ENCODE measurements at places on chromosomes 12 and 14. TPM values are rescaled to one million over a fixed set of nuclear protein-coding genes. Genes with fewer than 3 reads are reported as not detected.

DNA sequence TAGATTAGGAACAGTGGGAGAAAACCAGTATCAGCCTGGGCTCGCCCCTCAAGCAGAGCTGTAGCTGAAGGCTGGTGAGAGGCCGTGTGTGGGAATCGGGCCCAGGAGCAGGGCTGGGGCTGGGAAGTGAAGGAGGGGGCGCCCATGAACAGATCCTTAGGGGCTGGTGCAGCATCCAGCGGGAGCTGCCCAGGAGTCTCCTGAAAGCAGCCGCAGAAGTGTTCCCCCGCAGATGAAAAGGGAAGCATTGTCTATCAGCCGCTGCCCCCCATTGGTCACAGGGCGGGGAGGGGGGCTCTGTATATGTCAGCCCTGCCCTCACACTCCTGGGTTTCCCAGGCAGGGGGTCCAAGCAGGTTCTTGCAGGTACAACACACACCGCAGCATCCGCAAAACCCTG is 15.6 kb upstream of the RFLNA start:
- H3K36me3 ChIP-seq, result no peaks in the 10 kb centered on the region
- H3K27me3 ChIP-seq, result no peaks in the 10 kb centered on the region
- no peak for DNase-seq
- H3K4me3 ChIP-seq, result no peak overlapping the region
- no peak overlapping the region for H3K27ac ChIP-seq
- peaks cover 10% of the 10 kb centered on the region for H3K4me1 ChIP-seq

- H3K27me3 ChIP-seq, result peaks cover 82% of the 10 kb centered on the region
- H3K4me3 ChIP-seq, result no peak overlapping the region
- no peaks in the 10 kb centered on the region for H3K36me3 ChIP-seq
- DNase-seq, result no peak
- peaks cover 2% of the 10 kb centered on the region for H3K4me1 ChIP-seq
Observed at GRCh38 chr14:64878837-64879634, 671 bp downstream of the SPTB start.

DNA sequence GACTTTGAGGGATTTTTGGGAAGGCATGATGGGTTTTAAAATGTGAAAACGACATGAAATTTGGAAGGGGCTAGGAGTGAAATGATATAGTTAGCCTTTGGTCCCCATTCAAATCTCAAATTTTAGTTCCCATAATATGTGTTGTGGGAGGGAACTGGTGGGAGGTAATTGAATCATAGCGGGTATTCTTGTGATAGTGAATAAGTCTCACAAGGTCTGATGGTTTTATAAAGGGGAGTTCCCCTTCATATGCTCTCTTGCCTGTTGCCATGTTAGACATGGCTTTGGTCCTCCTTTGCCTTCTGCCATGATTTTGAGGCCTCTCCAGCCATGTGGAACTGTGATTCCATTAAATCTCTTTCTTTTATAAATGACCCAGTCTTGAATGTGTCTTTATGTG is 72.8 kb downstream of the SLC16A7 start:
- H3K4me1 ChIP-seq, result no peaks in the 10 kb centered on the region

The A2ML1 gene
- not detected for total RNA-seq

The AGAP2 gene
- total RNA-seq, result 0.24 TPM

GRCh38 chr12:64500394-64500793 is 48.5 kb downstream of the TBK1 start:
- H3K36me3 ChIP-seq, result peaks cover 14% of the 10 kb centered on the region
- no peak overlapping the region for H3K27ac ChIP-seq
- no peaks in the 10 kb centered on the region for H3K4me1 ChIP-seq
- H3K27me3 ChIP-seq, result no peaks in the 10 kb centered on the region
- H3K4me3 ChIP-seq, result no peak overlapping the region

DNA sequence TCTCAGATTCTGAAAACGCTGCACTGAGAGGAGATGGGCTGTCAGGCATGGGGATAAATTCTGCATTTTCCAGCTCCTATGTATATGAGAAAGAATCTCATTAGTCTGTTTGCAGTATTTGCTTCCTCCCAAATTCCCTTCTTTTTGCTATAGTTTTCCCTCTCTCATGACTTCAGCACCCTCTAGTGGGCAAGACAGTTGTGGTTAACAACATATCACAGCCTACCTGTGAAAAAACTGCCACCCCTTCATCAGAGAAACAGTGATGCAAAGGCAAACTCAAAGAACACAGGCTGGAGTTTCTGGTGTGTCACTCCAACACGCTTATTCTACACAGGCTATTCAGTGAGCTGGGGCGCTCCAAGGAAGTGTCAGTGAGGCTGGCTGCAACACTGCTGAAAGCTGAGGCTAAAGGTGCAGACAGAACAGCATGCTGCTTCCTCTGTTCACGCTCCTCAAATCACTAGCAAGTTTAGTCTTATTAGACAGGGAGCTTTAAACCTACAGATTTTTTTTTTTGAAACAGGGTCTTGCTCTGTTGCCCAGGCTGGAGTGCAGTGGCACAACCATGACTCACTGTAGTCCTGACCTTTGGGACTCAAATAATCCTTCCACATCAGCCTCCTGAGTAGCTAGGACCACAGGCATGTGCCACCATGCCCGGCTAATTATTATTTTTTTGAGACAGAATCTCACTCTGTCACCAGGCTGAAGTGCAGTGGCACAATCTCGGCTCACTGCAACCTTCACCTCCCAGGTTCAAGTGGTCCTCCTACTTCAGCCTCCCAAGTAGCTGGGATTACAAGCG is 19.3 kb downstream of the ZC2HC1C start:
- no peak overlapping the region for H3K4me3 ChIP-seq
- peak; percentile 70 for DNase-seq
- H3K36me3 ChIP-seq, result peaks cover 19% of the 10 kb centered on the region
- no peaks in the 10 kb centered on the region for H3K27me3 ChIP-seq

The MYO1H gene
- total RNA-seq, result not detected

DNA sequence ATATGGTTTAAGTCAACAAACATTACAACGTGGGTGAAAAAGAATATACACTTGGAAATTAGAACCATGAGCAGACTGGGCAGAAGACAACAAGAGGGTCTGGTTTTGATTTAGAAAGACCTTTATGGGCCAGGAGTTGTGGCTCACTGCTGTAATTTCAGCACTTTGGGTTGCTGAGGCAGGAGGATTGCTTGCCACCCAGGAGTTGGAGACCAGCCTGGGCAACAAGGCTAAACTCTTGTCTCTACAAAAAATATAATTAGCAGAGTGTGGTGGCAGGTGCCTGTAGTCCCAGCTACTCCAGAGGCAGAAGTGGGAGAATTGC is 2.7 kb upstream of the NFKBIA start:
- peaks cover 13% of the 10 kb centered on the region for H3K36me3 ChIP-seq
- DNase-seq, result no peak
- no peaks in the 10 kb centered on the region for H3K27me3 ChIP-seq
- H3K27ac ChIP-seq, result no peak overlapping the region
- peaks cover 26% of the 10 kb centered on the region for H3K4me1 ChIP-seq

DNA sequence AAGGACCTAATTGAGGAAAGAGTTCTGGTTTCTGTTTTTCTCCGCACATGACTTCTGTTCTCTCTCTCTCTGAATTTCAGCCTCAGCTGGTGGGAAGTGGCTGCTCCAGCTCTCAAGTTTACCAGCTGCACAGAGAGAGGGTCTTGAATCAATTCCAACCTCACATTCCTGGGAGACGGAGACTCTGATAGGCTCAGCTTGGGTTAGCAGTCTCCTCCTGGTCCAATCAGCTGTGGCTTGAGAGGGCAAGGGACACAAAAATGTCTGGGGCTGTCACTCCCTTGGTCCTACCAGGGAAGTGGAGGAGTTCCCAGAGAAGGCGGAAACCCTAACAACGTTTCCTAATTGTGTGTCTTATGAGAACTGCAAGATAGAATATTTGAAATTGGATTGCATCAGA is 7.0 kb downstream of the CCDC63 start:
- no peak overlapping the region for H3K4me3 ChIP-seq
- no peaks in the 10 kb centered on the region for H3K36me3 ChIP-seq
- no peaks in the 10 kb centered on the region for H3K4me1 ChIP-seq
- no peak overlapping the region for H3K27ac ChIP-seq

DNA sequence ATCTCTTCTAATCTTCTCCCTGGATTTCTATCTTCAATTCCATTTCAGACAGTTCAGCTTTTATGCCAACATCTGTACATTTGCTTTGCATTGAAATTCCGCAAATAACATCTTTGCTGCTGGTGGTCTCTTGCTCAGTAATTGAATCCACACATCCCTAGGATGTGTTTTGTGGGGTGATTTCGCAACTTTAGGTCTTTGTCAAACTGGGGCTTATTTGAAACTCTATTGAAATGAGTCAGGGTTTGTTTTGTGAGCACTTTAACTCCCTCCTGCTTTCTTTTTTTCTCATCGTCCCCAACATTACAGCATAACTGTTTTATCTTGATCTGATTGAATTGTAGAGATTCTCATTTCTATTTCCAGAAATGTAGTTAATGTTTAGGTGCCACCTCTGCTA is 404.3 kb downstream of the NPAS3 start:
- H3K27me3 ChIP-seq, result peaks cover 2% of the 10 kb centered on the region
- H3K27ac ChIP-seq, result no peak overlapping the region
- H3K4me3 ChIP-seq, result no peak overlapping the region
- no peak for DNase-seq
- H3K36me3 ChIP-seq, result no peaks in the 10 kb centered on the region
- H3K4me1 ChIP-seq, result no peaks in the 10 kb centered on the region

The ALG10 gene
- 13.2 TPM for total RNA-seq

The CEBPE gene
- not detected for total RNA-seq

The DUSP6 gene
- total RNA-seq, result 200 TPM

The TMTC2 gene
- total RNA-seq, result 7.8 TPM

GRCh38 chr12:18898470-18898869 is 160.6 kb downstream of the CAPZA3 start:
- H3K27ac ChIP-seq, result no peak overlapping the region
- no peaks in the 10 kb centered on the region for H3K27me3 ChIP-seq
- H3K4me1 ChIP-seq, result no peaks in the 10 kb centered on the region
- no peaks in the 10 kb centered on the region for H3K36me3 ChIP-seq
- no peak for DNase-seq

DNA sequence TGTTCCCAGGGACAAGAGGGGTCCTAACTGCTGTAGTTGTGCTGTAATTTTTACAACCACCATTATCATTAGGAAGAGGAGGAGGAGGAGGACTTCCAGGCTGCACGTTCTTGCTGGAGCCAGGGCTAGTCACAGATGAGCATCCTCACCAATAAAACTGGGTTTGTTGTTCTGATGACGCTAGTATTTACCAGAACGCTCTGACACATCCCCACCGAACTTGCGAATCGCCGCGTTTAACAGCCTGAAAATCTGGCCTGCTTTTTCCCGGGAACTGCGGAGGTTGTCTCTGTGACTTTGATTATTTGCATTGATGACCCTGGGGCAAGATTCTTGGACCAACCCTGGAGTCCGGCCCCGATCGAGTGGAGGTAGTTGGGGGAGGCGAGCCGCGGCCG is 10.2 kb downstream of the TBX5 start:
- H3K4me3 ChIP-seq, result no peak overlapping the region
- peaks cover 51% of the 10 kb centered on the region for H3K27me3 ChIP-seq
- no peak overlapping the region for H3K27ac ChIP-seq
- no peaks in the 10 kb centered on the region for H3K4me1 ChIP-seq
- DNase-seq, result no peak

DNA sequence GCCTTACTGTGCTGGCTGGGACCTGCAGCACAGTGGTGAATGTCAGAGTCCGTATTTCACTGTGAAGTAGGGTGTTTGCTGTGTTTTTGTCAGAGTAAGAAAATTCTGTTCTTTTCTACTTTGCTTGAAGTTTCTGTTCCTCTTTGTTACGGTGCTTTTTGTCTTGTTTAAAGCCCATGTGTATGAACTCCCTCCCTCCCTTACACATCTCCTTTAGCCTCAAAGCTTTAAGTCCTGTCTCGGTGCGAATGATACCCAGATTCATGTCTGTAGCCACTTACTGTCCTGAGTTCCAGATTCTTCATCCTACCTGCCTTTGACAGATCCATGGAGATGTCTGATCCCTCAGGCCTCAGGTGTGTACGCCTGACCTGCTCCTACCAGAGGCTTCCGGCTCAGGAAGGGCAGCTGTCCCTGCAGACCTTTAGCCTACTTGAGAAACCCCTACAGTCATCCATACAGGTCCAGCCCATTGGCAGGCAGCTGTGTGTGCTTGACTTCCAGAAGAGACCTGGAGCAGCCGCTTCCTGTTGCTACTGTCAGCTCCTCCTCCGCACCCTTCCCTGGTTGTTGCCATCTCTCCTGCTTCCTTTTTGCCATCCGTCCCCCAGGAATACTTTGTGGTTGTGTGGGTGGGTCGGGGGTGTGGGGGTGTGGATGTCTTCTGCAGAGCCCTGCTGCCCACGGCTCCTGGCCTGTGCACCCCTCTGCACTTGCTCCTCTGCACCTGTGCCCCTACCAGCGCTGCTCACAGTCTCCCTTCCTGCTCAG is 72.9 kb downstream of the DDX51 start:
- peaks cover 5% of the 10 kb centered on the region for H3K36me3 ChIP-seq
- DNase-seq, result no peak
- H3K4me3 ChIP-seq, result no peak overlapping the region
- no peaks in the 10 kb centered on the region for H3K27me3 ChIP-seq
- H3K4me1 ChIP-seq, result no peaks in the 10 kb centered on the region

The AKAP6 gene
- total RNA-seq, result 0.88 TPM

DNA sequence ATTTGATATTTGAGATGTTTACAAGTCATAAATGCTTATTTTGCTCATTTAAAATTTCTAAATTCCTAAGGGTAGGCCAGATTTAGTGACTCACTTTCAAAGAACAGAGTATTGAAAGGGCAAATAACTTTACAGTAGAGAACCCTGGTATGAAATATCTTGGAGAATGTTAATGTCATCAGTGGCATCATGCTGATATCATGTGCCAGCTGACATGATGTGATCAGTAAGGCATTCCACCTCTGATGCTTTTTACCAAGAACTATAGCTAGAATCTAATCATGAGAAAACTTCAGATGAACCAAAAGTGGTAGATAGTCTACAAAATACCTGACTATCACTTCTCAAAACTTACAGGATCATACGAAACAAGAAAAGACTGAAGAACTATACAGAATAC is 2.9 kb upstream of the FLRT2 start:
- H3K27me3 ChIP-seq, result no peaks in the 10 kb centered on the region
- no peaks in the 10 kb centered on the region for H3K36me3 ChIP-seq
- peak overlapping the region; percentile 93 for H3K27ac ChIP-seq
- H3K4me1 ChIP-seq, result peaks cover 15% of the 10 kb centered on the region
- peak; percentile 74 for DNase-seq
- no peak overlapping the region for H3K4me3 ChIP-seq

- no peak overlapping the region for H3K4me3 ChIP-seq
- no peaks in the 10 kb centered on the region for H3K27me3 ChIP-seq
- DNase-seq, result peak; percentile 41
- no peaks in the 10 kb centered on the region for H3K36me3 ChIP-seq
- H3K27ac ChIP-seq, result no peak overlapping the region
- H3K4me1 ChIP-seq, result peaks cover 1% of the 10 kb centered on the region
Observed at GRCh38 chr14:35229084-35229791, 62.9 kb upstream of the PSMA6 start.

GRCh38 chr14:53113989-53114388 is 39.1 kb downstream of the DDHD1 start:
- no peaks in the 10 kb centered on the region for H3K36me3 ChIP-seq
- DNase-seq, result no peak
- H3K4me1 ChIP-seq, result no peaks in the 10 kb centered on the region
- H3K4me3 ChIP-seq, result no peak overlapping the region

- H3K4me1 ChIP-seq, result no peaks in the 10 kb centered on the region
- no peaks in the 10 kb centered on the region for H3K27me3 ChIP-seq
- H3K36me3 ChIP-seq, result peaks cover 2% of the 10 kb centered on the region
- no peak overlapping the region for H3K4me3 ChIP-seq
Observed at GRCh38 chr14:50123062-50123461, 6.7 kb upstream of the VCPKMT start.
